ENCODE measurements at places on chromosomes 12 and 14. TPM values are rescaled to one million over a fixed set of nuclear protein-coding genes. Genes with fewer than 3 reads are reported as not detected.

RPS6KL1 gene
- total RNA-seq: 2.5 TPM

DNA sequence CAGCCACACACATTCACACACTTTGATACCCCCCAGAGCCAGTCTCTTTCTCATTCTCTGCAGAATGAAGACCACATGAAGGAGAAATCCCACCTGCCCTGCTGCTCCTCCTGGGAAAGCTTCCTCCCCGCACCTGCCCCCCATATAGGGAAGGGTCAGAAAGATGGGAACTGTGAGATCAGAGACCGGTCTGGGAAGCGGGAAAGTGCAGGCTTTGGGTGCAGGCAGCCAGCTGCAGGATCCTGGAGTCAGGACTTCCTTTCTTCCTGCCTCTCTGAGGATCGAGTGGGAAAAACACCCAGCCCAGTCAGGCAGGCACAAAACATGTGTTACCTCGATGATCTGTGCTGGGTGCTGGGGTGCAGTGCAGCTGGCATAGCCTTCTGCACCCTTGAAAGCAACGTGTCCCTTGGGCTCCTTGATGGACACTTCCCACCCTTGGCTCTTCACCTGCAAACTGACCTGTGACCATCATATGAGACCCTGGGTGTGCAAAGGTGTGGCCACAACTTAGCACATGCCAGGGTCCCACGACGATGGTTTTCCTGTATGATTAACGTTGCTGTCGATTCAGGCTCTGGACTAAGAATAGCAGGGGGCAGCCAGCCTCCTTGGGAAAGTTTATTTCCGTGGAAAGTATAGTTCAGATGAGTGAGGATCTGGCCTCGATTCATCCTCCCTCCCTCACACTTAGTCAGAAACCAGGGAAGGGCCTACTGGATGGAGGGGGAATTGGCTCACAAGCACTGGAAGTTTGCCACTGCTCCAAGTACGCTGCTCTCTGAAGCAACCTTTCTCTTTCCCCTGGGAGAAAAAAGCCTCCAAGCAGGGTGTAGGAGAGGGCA, 105.4 kb upstream of the MED13L start:
- no peak for DNase-seq

DNA sequence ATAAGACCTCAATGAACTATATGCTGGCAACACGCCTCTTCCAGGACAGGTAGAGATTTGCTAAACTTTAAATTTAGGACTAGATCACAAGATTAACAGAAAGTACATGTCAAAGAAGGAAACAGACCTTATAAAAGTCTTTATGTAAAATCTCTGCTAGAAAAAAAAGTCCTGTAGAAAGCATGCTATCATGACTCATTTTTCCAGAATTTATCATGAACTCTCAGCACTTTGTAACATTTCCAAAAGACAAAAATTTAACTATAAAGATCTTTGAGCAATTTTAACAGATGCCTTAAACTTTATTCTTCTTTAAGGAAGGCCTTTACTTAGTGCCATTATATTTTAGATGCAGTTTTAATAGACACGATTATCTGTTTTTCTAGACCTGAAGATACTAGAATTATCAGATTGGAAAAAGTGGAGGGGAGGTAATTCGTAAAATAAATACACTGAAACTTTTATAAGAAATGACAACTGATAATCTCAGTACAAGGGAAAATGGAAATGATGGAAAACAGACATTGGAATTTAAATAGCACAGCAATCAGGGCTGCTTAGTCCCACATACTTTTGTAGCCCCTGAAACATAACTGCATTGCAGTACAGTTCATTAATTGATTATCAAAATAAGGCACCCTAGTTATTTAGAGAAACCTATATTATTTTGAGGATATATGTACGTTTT, 92.0 kb downstream of the TTLL5 start:
- DNase-seq: no peak

FAM222A gene
- 1.6 TPM for total RNA-seq

- no peak for DNase-seq
These were observed 171.0 kb downstream of the ADGRD1 start for GRCh38 chr12:131124487-131125280.

GRCh38 chr12:127101076-127101475, 1165.9 kb upstream of the TMEM132C start:
- DNase-seq: no peak

DNA sequence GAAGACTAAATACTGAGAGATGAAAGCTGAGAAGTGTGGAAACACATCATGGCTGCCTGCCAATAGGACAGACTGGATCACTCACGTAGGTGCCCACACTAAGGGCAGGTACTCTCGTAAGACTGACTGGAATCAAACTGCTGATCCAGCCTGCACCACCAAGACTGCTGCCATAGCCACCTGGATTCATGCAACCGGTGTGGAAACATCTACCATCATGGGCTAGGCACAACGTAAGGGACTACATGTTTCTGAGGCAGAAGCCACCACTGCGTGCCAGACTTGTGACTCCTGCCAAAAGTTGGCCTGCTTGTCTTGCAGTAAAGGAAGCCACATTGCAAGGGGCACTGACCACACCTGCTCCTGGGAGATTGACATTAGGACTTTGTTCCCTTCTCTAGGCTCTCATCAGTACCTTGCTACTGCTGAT, 3.8 kb downstream of the POMT2 start:
- DNase-seq: no peak

Data from activated CD8-positive, alpha-beta memory T cell treated with anti-CD3 and anti-CD28 coated beads, Interleukin-2, amount 10 ng/mL, durations not matched to agents 7 days and 5 days (primary cell).